CD4-positive, alpha-beta T cell treated with Interleukin-6 at 100 ng/mL for 8 hours (primary cell): ENCODE measurements at places on chromosomes 12 and 14.

- no peak for DNase-seq
Observed at GRCh38 chr12:90298289-90298948, 589.8 kb upstream of the ATP2B1 start.

GRCh38 chr12:67489007-67489406 is 159.5 kb upstream of the DYRK2 start:
- DNase-seq = no peak

GRCh38 chr14:96090441-96091148 is 51.4 kb downstream of the C14orf132 start:
- DNase-seq = no peak

DNA sequence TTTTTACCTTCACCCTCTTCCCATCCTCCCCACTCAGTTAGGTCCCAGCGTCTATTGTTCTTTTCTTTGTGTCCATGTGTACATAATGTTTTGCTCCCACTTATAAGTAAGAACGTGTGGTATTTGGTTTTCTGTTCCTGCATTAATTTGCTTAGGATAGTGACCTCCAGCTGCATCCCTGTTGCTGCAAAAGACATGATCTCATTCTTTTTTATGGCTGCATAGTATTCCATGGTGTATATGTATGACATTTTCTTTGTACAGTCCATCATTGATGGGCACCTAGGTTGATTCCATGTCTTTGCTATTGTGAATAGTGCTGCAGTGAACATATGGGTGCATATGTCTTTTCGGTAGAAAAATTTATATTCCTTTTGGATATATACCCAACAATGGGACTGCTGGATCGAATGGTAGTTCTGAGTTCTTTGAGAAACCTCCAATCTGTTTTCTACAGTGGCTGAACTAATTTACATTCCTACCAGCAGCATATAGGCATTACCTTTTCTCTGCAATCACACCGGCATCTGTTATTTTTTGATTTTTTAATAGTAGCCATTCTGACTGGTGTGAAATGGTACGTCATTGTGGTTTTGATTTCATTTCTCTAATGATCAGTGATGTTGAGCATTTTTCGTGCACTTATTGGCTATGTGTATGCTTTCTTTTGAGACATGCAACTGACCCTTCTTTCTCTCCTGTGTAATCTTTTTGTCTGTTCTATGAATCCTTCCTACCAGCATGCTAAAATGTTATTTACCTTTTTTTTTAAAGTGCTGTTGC is 279.7 kb upstream of the AMIGO2 start:
- no peak for DNase-seq

- DNase-seq = no peak
Observed at GRCh38 chr12:713281-713875, 39.0 kb upstream of the WNK1 start.

DNA sequence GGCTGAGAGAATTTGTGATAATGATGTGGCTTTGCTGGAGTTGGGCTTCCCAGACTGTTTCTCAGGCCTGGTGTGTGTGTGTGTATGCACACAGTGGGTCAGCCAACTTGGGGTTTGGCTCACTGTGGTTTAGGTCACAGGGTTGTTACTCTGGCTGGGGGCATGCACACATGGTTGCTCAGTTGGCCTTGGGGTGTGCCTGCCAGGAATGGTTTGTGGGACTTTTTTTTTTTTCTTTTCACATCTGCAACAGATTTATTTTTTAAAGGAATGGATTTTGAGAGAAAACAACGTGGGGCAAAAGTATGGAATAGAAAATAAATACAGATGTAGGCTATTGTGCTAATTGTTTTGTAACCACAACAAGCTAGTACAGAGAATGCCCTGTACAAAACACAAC is 25.0 kb upstream of the GTF2A1 start:
- DNase-seq = no peak

- DNase-seq = no peak
Observed at GRCh38 chr12:52606096-52606495, 4.8 kb upstream of the KRT72 start.

GRCh38 chr12:97275256-97275655 is 187.3 kb upstream of the RMST start:
- no peak for DNase-seq

DNA sequence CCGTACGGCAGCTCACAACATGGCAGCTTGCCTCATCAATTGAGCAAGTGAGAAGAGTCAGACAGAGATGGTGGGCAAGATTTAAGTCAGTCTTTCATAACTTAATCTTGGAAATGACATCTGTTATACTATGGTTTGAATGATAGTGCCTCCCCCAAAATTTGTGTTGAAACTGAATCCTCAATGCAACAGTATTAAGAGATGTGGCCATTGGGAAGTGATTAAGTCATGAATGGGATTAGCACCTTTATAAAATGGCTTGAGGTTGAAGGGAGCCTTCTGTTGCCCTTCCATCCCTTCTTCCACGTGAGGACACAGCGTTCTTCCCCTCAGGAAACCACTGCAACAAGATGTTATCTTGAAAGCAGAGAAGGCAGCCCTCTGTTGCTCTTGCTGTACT is 124.2 kb downstream of the C12orf75 start:
- no peak for DNase-seq

- no peak for DNase-seq
Observed at GRCh38 chr14:69547701-69548348, 26.8 kb downstream of the CCDC177 start.

DNA sequence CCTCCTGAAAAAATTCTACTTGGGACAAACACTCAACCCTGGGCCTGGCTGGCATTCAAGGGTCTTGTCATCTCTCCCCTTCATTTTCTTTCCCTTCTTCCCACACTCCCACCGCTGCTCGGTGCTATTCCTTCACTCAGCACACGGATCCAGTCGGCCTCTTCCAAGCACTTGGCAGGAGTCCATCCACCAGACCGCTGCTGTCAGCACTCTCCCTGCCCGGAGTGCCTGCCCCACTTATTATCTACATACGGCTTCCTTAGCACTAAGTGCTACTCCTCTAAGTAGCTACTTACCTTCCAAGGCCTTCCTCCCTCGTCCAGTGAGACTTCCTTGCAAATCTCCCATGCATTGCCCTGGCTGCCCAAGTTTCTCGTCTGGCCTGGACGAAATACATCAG is 29.8 kb downstream of the CALM1 start:
- no peak for DNase-seq

DNA sequence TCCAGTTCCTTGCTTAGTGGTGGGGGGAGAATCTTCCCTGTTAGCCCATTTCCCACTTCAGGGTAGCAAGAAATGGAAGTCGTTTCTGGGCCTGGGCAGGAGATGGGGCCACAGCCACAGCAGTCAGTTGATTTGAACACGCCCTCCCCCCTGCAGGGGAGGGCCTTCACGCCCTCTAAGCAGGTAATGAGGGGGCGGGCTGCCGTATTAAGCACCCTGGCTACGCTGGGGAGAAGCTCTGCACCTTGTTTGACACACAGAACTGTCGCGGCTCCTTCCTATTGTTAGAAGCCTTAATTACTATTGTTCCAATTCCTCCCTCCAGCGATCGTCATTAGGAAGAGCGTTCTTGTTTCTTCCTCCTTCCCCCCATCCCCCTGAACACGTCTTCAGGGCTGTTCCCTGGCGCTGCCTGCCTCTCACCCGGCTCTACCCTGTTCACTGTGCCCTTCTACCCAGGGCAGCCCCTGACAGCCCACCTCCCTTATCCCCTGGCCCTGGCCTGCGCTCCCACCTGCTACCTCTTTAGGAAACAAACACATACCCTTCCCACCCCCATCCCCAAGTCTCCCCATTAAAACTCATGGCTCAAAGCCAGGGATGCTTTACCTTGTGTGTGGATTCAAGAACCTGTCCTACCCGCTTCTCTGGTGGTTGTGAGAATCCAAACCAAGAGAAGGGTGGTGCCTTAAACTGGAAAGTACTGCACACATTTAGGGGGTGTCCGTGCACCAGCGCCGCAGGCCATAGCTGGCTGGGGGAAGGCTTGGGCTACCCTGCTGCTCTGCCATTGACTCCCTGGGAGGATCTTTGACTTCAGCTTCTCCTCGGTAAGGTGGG is 137.6 kb downstream of the TSPAN9 start:
- no peak for DNase-seq

GRCh38 chr12:57850854-57851430 is 4.4 kb upstream of the CTDSP2 start:
- DNase-seq = no peak

GRCh38 chr12:115507951-115508722 is 769.4 kb downstream of the MED13L start:
- no peak for DNase-seq
